ENCODE measurements at places on chromosomes 1 and 21.
A peak's percentile ranks its signal among the peaks of the same experiment; 100 is the strongest.

- DNase-seq: no peak
Observed at GRCh38 chr1:1024149-1024770, 4.3 kb downstream of the AGRN start.

DNA sequence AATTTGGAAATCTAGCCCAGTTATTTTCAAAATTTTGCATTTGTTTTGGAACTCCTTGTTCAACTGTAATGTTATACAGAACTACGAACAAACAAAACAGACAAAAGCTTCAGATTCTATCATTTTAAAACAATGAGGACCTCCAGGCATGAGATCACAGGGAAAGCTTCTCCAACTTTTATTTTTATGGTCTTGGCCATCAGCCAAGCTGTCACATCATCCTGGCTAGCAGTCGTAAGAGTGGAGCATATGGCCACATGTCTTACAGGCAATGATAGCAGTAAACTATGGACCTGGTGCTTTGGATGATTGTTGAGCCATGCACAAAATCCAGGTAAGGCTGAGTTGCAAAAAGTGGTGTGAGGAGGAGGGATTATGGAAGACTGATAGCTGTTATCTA is 299.6 kb downstream of the LMX1A start:
- no peak for DNase-seq

- DNase-seq: no peak
Observed at GRCh38 chr1:206466840-206467649, 3.2 kb upstream of the IKBKE start.

DNA sequence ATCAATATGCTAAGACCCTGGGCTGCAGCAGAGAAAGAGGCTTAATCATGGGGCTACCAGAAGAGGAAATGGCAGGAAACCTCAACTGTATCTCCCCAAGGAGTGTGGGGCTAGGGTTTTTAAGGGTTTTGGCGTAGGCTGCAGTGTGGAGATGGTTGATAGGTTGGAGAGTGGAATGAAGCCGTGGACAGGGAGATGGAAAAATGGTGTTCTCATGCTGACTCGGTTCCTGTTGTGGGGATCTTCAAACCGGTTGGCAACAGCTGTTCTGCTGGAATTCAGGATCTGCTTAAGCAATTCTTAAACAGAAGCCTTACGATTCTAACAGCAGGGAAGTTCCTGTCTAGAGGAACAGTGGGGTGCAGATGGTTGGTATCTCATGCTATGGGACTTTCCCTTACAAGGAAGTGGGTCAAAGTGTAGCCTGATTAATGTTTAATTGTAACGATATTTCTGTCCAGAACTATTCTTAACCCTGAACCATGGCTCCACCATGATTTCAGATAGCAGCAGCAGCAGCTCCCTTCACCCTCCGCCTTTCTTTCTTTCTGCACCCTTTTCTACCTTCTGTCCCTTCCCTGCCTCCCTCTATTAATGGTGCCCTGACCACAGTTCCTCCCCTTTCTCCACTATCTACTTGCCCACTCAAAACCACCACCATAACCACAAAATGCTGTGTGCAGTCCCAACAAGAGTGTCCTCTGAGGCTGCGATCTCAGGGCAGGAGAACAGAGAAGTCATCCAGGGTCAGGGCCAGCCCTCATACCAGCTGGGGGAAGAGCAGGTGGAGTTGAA is 30.8 kb downstream of the RSPH1 start:
- DNase-seq: no peak

DNA sequence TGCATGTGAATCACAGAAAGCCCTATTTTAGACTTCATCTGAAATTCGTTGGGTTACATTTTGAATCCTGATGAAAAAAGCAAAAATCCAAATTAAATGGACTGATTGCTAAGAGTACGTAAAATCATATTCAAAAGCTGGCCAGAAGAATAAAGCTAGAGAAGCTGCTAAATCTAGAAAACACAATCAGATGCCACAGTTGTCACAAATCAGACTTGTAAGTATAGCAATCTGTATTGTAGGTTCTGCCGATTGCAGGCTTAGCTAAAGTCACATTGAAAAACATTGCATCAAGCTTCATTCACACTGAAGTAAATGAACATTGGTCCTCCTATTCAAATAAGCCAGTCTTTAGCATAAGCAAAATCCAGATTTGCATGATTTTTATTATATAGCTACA is 235.1 kb upstream of the ST6GALNAC5 start:
- DNase-seq: no peak

DNA sequence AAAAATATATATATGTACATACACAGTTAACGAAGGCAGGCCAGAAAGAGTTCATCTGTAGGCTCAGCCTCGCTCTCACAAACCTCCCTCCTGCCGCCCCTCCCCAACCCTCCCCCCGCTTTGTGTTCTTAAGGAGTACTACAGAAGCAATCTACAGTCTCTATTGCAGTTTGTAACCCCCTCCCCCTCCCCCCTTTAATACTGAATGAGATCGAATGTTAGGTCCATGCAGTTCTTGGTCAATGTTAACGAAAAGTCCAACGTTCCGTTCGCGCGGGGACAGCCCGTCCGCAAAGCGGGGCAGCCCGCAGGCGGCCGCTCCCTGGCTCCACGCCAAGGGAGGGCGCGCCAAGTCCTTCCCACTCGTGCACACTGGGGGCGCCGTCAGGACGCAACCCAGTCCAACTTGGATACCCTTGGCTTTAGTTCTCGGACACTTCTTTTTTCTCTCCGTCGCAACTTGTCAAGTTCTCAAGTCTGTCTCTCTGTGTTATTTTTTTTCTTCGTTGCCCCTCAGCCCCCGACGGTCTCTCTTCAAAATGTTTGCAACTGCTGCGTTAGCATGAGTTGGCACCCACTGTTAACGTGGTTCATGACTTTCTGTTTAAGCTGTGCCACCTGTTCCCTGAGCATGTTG is 2.2 kb downstream of the JUN start:
- DNase-seq: peak; percentile 35

GRCh38 chr1:248627971-248628844 is 6.7 kb downstream of the OR2T11 start:
- no peak for DNase-seq

DNA sequence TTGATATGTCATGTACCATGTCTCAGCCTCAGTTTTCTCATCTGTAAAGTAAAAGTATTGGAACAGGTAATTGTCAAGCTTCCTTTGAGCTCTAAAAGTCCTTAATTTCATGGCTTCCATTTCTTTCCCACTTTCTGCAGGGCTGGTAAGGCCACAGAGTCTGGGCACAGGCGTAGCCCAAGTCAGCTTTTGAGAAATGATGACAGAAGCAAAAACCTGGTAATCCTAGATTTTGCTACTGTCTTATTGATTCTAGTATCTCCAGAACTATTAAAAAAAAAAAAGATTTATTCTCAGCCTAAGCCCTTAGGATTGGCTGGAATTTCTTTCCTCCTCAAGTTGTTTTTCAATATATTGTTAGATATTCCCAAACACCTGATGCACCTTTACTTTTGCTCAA is 31.3 kb downstream of the PLXNA2 start:
- no peak for DNase-seq

- no peak for DNase-seq
Observed at GRCh38 chr1:89887270-89887669, 66.4 kb downstream of the LRRC8D start.

- DNase-seq: no peak
Observed at GRCh38 chr1:113142791-113143190, 69.8 kb downstream of the LRIG2 start.

- no peak for DNase-seq
Observed at GRCh38 chr1:60984062-60984799, 98.1 kb upstream of the NFIA start.

GRCh38 chr1:177802304-177802703 is 167.6 kb downstream of the SEC16B start:
- no peak for DNase-seq

DNA sequence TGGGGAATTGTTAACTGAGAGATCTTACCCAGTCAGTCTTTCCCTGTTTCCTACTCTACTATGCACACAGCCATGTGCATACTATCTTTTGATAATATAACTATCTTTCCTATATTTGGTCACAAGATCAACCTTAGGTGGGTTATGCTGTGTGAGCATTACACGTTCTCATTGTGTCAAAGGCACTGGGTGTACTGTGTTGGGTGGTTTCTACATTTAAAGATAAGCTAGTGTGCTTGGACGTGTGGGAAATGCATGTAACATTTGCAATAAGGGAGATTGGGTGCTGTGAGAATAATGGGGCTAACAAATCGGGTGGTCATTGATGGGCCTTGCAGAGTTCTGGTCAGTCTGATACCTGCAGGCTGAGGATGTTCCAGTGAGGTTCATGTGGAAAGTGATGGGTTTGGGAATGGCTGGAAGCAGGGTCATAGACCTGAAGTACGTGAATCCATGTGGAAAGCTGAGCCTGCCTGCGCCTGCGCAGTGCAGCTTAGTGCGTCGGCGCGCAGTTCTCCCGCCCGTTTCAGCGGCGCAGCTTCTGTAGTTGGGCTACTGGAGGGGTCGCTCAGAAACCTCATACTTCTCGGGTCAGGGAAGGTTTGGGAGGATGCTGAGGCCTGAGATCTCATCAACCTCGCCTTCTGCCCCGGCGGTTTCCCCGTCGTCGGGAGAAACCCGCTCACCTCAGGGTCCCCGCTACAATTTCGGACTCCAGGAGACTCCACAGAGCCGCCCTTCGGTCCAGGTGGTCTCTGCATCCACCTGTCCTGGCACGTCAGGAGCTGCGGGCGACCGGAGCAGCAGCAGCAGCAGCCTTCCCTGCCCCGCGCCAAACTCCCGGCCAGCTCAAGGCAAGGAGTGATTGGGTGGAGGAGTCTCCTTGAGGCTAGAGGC is at the start of gene MSH4:
MSH4 (plus strand) TSS at position 507 of the 897 bp plus-strand sequence; CDS start at position 611, 104 bp downstream.
- no peak for DNase-seq

- no peak for DNase-seq
Observed at GRCh38 chr1:35857830-35858229, 25.2 kb upstream of the AGO1 start.

- DNase-seq: no peak
Observed at GRCh38 chr1:248776991-248777390, 21.4 kb upstream of the LYPD8 start.

- no peak for DNase-seq
Observed at GRCh38 chr1:212719633-212720032, 20.0 kb upstream of the BATF3 start.

DNA sequence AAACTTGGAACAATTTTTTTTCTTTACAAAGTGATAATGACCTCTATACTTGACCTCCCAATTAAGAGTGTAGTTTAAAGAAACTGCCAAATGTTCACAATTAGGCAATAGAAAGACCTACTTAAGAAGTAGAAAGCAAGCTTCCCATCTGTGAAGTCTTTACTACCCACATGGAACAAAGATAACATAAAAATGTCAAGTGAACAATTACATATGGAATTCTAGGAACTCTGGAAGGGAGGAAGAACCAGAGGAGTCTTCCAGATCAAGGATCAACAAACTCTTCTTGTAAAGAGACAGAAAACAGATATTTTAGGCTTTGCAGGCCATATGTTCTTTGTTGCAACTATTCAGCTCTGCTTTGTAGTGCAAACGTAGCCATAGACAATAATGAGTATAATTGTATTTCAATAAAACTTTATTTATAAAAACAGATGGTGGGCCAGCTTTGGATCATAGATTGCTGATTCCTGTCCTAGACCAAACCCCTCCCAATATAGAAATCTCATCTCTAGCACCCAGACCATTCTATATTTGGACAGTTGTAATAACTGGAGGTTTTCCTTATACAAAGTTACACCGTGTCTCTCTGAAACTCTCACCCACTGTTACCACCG is 68.4 kb upstream of the MAGI3 start:
- DNase-seq: no peak

Measured in SW 1271 (cell line).